HT-29 (cell line): ENCODE measurements at places on chromosomes 4 and X.

- DNase-seq: peak; percentile 2
These were observed 162.7 kb upstream of the MBNL3 start for GRCh38 chrX:132651421-132652086.

GRCh38 chr4:41427931-41428600 is 109.9 kb upstream of the LIMCH1 start:
- no peak for DNase-seq

GRCh38 chr4:31016322-31017061 is 296.3 kb downstream of the PCDH7 start:
- DNase-seq: no peak

DNA sequence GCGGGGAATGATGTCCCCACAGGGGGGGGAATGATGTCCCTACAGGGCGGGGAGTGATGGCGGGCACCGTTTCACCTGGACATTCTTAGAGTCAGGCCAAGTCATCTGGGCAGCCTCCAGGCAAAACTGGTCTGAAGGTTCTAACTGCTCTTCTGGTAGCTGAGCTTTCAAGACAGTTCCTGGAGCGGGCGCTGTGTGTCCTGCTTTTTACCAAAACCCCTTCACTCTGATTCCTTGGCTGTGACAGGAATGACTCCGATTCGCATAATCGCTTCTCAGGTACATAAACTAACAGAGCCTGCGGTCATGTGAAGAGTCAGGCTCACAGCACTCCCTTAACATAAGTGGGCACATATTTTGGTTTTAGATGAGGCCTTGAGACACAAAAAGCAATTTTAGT is 836.0 kb downstream of the TRIML1 start:
- no peak for DNase-seq

- DNase-seq: peak; percentile 5
These were observed 36.6 kb downstream of the GRSF1 start for GRCh38 chr4:70802928-70803580.

DNA sequence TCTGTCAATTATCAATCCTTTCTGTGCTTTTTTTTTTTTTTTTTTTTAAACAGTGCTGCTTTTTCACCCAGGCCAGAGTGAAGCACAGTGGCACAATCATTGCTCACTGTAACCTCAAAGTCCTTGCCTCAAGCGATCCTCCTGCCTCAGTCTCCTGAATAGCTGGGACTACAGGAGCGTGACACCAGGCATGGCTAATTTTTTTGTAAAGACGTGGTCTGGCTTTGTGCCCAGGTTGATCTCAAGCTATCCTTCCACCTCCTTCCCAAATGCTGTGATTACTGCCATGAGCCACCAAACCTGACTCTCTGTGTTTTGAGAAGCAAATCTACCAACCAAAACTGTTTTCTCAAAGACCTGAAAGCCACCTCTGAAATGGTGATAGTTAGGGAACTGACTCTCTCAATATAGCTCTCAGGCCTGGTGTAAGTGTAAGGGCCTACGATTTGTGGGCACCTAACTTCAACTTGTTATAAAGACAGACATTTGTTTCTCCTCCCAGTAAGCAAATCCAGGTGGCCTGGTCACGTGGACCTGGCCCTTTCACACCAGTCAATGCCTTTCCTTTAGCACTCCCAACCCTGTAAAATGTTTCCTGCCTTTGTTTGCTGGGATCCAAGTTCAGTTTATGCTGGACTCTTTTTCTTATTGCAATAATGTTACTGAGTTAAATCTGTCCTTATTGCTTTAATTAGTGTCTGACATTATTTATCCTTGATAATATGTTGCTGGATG is 2015.9 kb downstream of the PCDH7 start:
- no peak for DNase-seq

DNA sequence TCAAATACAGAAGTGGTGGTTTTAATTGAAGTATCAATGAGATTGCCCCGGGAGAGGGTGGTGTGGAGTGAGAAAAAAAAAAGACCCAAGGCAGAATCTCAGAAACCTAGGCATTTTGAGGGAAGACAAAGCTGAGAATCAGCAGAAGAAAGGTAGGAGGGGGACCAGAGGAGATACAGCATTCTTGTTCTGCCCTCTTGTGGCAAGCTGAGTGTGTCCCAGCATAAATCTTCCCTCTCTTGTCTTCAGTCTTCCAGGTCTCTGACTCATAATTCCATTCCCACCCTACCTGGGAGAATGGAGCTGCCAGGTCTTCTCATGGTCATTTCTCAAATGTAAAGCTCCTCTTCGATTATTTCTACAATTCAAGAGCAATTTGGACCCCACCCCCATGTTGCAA is 32.7 kb upstream of the MAGED1 start:
- peak; percentile 61 for DNase-seq

- no peak for DNase-seq
These were observed 68.3 kb upstream of the CNKSR2 start for GRCh38 chrX:21305799-21306336.

- no peak for DNase-seq
These were observed 392.5 kb upstream of the TRAM1L1 start for GRCh38 chr4:117477925-117478324.

GRCh38 chr4:37393321-37393720 is 148.8 kb downstream of the NWD2 start:
- no peak for DNase-seq

DNA sequence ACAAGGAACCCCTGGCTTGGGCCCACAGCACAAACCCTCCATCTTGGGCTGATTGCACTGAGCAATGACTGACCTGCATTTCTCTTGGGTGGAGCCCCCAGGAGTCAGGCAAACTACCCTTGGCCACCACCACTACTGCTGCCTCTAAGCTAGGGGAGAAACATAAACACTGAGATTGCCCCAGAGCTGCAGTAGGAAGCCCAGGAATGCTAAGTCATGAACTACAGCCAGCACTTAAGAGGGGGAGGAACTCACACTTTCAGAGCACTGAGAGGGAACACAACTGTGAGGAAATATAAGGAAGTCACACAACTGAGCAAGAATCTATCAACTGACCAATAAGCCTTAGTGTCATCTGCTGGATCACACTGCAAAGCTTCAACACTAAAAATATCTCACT is 111.6 kb upstream of the PPP3CA start:
- no peak for DNase-seq

DNA sequence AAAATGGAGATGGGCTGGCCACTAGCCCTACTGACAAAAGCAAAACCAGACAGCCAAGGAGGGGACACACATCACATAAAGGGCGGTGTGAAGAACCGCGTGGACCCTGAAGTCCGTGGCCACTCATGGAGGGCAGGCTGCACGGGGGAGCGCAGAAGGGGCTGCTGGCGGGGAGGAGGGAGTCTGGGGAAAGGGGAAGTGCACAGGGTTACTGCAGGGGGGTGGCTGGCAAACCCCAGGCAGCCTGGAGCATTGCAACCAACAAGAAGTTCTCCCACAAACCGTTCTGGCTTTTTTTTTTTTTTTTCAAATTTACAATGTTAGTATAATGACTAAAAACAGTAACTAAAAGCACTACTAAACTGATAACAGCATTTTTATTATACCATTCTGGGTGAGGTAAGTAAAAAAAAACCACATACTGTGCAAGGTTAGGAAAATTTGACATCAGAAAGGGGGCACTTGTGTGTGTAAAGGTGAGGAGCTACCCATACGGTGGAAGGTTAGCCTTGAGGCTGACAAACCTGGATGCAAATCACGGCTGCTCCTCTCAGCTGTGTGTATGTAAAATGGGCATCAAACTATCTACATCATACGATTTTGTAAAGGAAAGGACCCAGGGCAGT is 87.1 kb downstream of the TSPAN5 start:
- no peak for DNase-seq

DNA sequence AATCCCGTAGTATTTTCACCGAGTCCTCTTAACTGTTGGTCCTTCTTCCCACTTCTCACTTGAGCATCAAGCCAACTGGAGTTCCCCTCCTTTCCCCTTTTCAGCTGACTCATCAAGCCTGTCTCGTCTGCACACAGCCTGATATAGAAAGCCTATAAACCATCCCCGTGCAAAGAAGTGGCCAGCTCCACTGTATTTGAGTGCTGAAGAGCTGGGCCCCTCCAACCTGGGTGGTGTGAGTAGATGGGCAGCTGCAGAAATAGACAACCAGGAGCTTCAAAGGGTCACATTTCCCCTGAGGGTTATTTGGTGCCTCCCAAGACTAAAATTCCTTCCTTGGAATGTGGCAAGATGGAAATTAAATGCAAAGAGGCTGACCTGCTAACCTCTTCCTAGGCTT is 199.7 kb downstream of the HS6ST2 start:
- DNase-seq: no peak

GRCh38 chrX:31608638-31609037 is 536.8 kb upstream of the FTHL17 start:
- no peak for DNase-seq

GRCh38 chr4:11931266-11931820 is 502.6 kb upstream of the HS3ST1 start:
- DNase-seq: no peak

DNA sequence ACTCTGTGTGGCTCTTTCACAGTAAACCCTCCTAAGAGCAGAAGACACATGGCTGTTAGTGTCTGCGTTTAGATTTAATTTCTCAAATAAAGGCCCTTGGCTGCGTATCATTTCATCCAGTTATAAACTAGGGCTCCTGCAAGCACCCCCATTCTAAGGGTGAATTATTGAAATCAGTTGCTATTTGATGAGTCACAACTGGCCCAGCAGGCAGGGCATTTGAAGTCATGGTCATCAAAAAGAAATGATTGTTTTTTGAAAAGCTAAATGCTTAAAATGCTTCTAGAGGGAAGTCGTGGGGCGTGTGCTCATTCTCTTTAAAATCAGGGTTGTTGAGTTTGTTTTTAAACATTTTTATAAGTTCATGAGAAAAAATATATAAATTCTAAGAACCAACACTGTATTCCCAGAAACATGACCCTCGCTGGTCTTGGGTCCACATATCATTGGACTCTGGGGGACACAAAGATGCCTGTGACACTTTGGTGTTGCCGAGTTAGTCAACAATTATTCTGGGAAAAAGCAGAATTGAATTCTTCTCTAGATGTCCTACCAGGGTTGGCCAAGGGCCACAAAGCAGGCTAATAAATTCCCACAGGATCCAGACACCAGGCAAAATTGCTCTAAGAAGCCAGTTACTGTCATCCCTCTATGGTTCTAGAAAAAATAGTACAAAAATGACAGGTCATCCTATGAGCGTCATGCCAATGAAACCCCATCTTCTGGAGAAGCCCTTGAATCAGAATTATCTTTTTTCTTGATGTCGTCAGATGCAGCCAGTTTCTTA is 99.5 kb upstream of the MYOZ2 start:
- no peak for DNase-seq

DNA sequence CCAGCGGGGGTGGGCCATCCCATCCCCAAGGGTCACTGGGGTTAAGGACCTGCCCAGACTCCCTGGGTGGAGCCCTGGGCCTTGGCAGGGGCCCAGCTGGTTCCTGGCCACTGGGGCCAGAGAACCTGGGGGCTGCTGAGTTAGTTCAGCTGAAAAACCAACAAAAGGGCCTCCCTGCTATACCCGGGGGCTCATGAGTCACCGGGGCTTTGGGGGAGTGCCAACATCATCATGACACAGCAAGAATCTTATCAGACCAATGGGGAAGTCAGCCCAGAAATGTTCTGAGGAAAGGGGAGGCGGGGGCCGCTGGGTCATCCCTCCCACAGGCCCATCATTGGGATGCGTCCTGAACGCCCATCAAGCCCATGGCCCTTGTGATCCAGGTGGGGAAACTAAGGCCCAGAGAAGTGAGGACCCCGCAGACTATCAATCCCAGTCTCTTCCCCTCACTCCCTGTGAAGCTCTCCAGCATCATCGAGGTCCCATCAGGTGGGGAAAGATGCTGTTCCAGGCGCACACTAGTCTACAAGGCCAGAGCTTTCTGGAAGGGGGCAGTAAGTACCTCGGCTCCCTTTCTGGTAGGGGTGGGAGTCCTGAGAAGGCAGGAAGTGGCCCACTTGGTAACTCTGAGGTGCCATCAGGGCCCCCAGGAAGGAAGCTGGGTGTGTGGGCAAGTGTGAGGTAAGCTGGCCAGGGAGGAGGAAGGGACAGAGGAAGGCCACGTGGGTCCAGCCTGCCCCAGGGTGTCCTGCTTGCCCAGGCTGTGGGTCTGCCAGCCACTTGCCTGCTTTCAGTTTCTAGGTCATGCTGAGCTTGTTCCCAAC is 4.5 kb downstream of the G6PD start:
- peak; percentile 79 for DNase-seq

GRCh38 chr4:108492816-108493595 is 127.4 kb upstream of the RPL34 start:
- DNase-seq: no peak

- DNase-seq: no peak
These were observed 152.2 kb downstream of the MGST2 start for GRCh38 chr4:139817657-139818452.

DNA sequence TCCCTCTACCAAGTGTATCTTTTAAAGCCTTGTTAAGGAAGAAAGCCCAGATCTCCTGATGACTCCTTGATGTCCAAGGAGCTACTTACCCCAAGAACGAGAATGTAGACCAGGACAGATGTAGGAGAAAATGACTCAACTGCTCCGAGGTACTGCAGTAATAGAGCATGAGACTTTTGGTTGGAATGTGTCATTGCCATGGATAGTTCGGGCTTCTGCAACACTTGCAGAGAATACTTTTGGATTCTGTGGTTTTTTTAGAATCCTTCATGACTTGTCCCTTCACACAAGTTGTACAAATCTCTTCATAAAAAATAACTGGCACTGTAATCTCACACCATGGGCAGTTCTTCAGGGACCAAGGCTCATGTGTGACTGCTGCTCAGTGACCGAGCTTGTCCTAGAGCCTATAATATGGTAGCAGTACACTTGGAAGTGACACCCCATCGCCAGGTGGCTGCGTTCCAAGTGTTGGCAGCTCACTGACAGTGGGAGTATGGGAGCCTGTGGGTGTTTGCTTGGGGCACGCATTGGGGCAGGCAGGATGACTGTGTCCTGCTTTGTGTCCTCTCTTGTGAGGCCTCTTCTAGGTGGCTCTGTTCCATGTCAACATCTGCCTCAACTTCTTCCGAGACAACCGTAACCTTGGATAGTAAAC is 87.9 kb upstream of the WDR1 start:
- DNase-seq: no peak

- DNase-seq: no peak
These were observed 66.9 kb downstream of the TAB3 start for GRCh38 chrX:30822068-30822681.

- no peak for DNase-seq
These were observed 202.0 kb downstream of the PCDH19 start for GRCh38 chrX:100208076-100208475.

DNA sequence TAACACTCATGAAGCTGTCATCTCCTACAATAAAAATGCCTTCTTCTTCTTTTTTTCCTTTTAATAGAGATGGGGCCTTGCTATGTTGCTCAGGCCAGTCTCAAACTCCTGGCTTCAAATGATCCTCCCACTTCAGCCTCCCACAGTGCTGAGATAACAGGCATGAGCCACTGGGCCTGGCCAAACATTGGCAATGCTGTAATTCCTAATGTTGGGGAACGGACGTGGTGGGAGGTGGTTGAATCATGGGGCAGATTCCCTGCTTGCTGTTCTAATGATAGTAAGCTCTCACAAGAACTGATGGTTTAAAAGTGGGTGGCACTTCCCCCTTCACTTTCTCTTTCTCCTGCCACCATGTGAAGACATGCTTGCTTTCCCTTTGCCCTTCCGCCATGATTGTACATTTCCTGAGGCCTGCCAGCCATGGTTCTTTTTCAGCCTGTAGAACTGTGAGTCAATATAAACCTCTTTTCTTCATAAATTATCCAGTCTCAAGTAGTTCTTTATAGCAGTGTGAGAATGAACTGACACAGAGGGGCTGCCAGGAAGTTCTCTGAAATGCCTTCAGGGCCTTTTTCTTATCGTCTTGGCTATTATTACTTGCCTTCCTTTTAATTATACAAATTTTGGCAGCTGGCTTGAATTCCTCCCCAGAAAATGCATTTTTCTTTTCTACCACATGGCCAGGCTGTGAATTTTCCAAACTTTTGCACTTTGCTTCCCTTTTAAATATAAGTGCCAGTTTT is 93.0 kb downstream of the CENPC start:
- no peak for DNase-seq

- no peak for DNase-seq
These were observed 133.8 kb downstream of the AFF1 start for GRCh38 chr4:87068583-87069021.
